GM23338 (cell line): ENCODE measurements at places on chromosomes 2 and 18.
A peak's percentile ranks its signal among the peaks of the same experiment; 100 is the strongest.

GRCh38 chr2:205885492-205886099, 200.4 kb downstream of the INO80D start:
- peak; percentile 97 for DNase-seq

DNA sequence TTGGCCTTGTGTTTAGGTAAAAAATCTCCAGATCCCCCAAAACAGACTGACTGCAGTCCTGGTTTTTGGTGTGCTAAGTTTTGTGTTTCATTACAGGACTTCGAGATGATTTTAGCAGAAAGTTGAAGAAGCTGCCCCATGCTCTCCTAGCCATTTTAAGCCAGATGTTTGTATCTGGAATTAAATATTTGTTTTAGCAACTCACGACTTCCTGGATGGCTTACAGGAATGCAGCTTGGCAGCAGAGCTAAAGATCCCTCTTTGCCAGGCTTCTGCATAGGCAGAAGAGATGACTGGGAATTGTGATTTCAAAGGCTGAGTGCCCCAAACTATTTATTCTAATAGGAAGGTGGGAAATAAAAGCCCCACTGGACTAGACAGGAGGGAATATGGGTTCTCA, 31.1 kb downstream of the ONECUT2 start:
- no peak for DNase-seq

DNA sequence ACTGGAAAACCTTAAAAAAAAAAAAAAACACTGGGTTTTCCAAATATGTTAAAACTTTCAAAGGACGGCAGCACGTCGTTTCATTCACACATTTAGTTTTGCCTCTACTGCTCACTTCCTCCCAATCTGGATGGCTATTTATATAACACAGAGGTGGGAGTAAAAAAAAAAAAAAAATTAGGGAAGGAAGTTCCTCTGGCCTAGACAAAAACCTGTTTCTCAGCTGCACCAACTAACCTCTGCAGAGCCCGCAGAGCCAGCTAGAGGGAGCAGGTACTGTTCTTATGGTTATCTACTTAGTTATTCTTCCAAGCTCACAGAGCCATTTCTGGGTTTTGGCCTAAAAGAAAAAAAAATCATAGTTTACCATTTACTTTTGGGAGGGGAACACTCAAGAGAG, 28.1 kb downstream of the SLC1A4 start:
- DNase-seq: peak; percentile 60

DNA sequence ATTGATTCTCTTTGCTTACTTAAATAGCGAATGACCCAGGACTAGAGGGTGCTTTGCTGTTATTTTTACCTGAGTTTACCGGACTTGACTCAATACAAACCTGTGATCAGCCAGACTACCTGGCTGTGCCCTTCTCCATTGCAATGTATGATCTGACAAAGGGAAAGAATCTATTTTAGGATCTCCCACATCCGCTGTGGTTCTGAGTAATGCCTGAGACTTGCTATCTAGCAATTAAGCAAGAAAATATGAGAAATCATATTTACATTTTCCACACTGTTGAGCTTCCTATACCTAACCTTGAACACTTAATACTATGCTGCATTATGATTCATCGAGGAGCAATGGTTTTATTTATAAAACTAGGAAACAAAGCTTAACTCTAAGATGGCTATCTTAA, 215.2 kb downstream of the RAD51AP2 start:
- DNase-seq: no peak

DNA sequence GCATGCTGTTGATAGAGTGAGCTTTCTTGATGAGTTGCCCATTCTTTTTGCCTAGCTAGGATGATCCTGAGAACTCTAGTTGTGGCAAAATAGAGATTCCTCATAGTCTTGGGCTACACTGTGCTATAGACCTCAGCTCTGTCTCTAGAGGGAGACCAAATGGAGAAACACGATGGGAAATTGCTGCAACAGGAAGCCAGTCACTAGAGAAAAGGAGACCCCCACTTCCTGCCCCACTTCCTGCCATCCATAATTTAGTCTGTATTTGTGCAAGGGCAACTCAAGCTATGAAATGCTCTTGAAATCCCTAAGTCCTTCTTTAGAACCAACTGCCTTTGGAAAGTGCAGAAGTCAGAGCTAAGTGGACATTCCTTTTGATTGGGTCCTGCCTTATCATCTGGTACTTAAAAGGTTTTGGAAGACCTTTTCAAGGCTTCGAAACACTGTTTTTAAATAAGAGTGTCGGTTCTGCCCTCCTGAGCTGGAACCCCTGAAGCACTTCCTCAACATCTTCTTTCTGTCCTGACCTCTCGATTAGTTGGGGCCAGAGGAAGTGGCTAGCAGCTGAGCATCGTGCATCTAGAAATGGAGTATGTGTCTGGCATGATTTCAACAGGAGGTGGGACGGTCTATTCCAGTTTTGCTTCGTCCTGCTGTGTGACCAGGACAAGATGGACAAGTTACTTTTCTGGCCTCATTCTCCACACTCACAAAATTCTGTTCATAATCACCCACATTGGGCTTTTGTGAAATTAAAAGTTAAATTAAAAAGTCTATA, 8.6 kb upstream of the KCNE4 start:
- DNase-seq: no peak

- DNase-seq: no peak
Measured at GRCh38 chr2:24885221-24886125, 34.6 kb downstream of the ADCY3 start.

DNA sequence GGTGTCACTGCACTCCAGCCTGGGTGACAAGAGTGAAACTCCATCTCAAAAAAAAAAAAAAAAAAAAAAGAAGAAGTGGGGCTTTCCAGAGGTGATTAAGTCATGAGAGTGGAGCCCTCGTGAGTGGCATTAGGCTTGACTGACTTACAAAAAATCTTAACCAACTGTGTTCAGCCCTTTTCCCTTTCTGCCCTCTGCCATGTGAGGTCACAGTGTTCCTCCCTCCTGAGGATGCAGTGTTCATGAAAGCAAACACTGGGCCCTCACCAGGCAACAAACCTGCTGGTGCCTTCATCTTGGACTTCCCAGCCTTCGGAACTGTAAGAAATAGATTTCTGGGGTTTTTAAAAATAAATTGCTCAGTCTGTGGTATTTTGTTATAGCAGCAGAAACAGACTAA, 37.0 kb upstream of the METTL21A start:
- DNase-seq: no peak

- no peak for DNase-seq
Measured at GRCh38 chr18:24300703-24301102, 96.9 kb downstream of the OSBPL1A start.

DNA sequence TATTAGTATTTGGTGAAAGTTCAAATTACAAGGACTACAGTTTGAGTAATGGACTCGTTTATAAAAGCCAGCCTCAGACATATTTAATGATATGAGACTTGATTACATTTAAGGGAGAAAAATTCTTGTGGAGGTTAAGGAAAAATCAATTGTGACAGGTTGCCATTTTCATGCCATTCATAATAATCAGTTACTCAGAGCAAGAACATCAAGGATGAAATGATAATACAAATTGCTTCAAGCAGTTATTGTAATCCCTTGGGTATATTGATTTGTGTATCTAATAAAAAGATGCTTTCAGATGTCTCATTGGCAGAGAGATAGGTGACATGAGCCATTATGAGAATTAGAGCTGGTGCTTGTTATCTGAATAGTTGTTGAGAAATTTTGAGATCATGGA, 153.6 kb downstream of the ATP9B start:
- no peak for DNase-seq

DNA sequence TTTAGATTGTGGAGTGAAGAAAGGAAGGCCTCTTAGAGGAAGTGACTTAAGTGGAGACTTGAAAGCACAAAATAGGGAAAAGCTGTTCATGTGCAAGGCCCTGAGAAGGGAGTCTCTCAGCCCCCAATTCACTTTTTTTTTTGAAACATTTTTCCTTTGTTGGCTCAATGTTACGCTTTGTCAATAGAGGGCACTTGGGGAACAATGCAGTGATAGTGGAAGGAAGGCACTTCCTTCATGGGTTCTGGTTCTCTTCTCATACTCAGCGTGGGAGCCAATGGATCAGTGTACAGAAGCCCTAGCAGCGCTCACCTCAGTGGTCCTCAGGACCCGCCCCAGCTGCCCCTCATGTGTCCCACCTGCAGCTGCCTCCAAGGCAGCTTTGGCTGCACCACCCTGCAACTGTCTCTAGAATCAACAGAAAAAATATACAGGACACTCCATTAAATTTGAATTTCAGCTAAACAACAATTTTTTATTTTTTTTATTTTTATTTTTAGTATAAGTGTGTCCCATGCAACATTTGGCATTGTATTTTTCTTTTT, 8.6 kb upstream of the C2orf42 start:
- no peak for DNase-seq

DNA sequence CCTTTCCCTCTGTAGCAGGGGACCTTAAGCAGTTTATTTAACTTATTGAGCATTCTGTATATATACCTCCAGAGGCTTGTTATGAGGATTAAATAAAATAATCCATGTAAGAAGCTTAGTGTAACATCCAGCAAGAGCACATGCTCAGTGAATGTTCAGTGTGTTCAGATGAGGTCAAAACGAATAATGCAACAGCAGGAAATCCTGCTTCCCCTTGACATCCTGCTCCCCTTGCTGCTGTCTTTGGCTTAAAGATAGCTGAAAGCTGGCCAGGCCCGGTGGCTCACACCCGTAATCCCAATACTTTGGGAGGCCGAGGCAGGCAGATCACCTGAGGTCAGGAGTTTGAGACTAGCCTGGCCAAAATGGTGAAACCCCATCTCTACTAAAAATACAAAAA, 68.7 kb downstream of the COL4A4 start:
- no peak for DNase-seq

GRCh38 chr18:51617167-51617566, 419.7 kb upstream of the MEX3C start:
- DNase-seq: no peak

- no peak for DNase-seq
Measured at GRCh38 chr2:218622606-218623365, 15.1 kb downstream of the PLCD4 start.
